NK-92 treated with Interleukin-12 subunit alpha and Interleukin-12 subunit beta, amount 100 ng/mL, for 24 hours (cell line): ENCODE measurements at places on chromosomes 11 and 22.

- no peak for DNase-seq
Measured at GRCh38 chr22:49772692-49773091, 55.0 kb downstream of the BRD1 start.

- no peak for DNase-seq
Measured at GRCh38 chr11:59678813-59679165, 10.0 kb upstream of the PATL1 start.

- DNase-seq = no peak
Measured at GRCh38 chr11:5231111-5231510, 3.2 kb downstream of the HBD start.

GRCh38 chr11:63829823-63830489, 9.0 kb upstream of the MARK2 start:
- no peak for DNase-seq

DNA sequence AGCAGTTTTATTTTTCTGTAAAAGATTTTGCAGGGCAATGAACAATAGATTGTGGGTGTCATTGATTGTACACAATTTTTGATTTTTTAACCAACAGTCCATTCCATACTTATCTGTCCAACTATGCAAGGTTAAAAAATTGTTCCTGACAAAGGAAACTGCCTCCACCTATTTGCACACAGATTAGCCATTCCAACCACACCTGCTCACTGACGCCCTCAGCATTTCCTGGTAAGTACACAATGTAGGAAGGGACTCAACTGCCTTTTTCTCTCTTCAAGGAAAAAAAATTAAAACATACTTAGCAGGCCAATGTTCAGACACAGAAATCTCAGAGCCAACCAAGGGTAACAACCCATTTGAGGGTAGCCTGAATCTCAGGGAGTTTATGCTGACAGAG, 4.3 kb upstream of the FUT4 start:
- no peak for DNase-seq

- DNase-seq = no peak
Measured at GRCh38 chr11:112812729-112813128, 148.5 kb upstream of the NCAM1 start.

DNA sequence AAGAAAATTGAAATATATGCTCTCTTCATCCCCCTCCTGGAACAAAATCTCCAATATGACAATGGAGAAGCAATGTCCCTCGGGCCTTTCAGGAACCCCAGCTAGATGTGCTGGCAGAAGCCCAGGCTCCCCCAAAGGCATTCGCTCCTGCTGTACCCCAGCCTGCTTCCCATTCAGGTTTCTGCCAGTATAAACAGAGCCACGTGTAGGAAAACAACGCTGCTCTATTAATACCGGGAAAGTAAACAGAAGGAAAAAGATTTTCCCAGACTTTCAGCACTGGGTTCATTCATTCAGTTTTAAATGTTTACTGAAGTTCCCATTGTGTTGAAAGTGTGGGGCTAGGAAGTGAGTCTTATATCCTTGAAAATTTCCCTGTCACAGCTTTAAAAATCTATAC, 147.1 kb downstream of the CADM1 start:
- no peak for DNase-seq

GRCh38 chr11:61921446-61921845, 4.1 kb upstream of the RAB3IL1 start:
- no peak for DNase-seq

GRCh38 chr11:73914284-73914683, 36.5 kb upstream of the DNAJB13 start:
- no peak for DNase-seq

GRCh38 chr11:12691473-12691872, 17.3 kb downstream of the TEAD1 start:
- DNase-seq = no peak

- no peak for DNase-seq
Measured at GRCh38 chr11:87139475-87139874, 101.7 kb downstream of the TMEM135 start.

DNA sequence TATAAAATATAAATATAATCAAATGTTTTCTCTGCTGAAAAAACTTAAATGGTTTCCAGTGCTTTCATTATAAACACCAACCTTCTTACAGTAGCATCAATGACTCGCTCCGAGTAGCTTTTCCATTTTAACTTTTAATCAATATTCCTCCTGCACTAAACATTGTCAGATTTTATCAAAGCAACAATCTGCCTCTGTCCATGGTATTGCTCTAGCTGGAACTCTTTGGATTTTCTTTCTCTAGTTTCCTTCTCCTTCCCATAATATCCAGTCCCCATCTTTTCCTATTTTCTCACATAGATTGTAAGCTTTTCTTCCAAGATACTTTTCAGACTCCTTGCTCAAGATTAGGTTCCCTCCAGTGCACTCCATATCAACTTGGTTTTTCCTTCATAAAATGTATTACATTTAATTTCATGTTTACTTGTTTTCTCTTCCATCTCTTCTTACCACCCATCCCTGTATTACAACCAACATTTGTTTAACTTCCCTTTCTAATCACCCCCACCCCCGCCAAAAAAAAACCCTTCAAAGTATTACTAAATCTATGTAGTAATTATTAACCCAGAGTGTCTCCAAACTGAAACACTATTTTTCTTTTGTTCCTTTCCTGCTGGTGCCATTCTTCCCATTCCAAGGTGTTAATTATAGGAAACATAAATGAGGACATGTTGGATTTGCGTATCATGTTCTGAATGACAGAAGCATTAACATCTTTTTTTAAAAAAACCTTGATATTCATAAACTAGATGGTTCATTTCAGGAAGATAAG, 716.5 kb downstream of the NELL1 start:
- DNase-seq = no peak

GRCh38 chr11:67120881-67121710, 2.0 kb downstream of the KDM2A start:
- no peak for DNase-seq

DNA sequence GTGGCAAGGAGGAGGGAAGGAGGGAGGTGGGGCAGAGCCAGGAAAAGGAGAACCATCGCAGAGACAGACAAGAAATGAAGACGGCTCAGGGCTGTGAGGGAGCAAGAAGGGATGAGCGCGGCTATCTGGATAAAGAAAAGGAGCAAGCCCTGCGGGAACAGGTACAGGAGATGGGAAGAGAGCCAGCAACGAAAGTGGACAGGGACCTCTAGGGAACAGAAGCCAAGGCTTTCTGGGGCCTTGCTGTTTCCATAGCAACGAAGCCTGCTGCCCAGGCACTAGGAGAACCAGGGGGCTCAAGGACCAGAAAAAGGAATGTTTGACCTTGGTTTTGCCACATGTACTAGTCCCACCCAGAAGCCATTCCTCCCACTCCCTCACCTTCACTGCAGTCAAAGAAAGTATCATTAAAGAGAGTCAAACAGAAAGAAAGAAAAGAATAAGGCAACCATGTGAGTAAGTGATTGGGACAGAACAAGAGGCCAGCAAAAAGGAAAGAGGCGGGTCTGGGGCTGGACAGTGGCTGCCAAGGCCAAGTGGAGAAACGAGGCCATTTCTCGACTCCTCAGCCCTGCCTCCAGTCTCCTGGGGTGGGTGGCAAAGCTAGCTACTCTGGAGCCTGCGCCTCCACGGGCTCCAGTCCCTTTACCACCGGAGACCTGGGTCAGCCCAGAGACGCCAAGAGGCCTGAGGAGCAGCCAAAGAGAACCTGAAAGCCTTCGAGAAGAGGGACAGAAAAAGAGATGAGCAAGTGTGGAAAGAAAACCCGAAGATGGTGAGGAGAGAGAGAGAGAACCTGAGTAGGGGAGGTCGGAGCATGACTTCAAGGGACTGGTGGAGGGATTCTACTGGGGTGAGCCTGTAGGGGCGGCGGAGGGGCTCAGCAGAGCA, 35.1 kb downstream of the NRXN2 start:
- no peak for DNase-seq

GRCh38 chr11:62687508-62688396, 1.6 kb downstream of the LRRN4CL start:
- DNase-seq = no peak

DNA sequence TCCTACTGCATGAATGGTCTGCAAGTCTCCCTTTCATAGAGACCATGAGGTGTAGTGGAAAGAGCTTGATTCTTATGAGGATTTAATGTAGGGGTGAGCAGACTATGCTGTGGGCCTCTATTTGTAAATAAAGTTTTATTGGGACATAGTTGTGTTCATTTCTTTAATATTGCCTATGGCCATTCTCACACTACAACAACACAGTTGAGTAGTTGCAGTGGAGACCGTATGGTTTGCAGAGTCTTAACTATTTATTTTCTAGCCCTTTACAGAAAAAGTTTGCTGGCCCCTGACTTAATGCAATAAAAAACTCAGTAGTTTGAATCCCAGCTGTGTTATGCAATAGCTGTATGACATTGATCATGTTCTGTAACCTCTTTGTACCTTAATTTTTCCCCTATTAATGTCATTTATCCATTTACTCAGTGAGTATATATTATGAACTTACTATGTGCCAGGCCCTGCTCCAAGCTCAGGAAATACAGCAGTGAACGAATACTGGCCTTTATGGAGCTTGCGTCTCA, 106.3 kb downstream of the ATXN10 start:
- no peak for DNase-seq

GRCh38 chr11:104329078-104329665, 165.2 kb upstream of the PDGFD start:
- DNase-seq = no peak

DNA sequence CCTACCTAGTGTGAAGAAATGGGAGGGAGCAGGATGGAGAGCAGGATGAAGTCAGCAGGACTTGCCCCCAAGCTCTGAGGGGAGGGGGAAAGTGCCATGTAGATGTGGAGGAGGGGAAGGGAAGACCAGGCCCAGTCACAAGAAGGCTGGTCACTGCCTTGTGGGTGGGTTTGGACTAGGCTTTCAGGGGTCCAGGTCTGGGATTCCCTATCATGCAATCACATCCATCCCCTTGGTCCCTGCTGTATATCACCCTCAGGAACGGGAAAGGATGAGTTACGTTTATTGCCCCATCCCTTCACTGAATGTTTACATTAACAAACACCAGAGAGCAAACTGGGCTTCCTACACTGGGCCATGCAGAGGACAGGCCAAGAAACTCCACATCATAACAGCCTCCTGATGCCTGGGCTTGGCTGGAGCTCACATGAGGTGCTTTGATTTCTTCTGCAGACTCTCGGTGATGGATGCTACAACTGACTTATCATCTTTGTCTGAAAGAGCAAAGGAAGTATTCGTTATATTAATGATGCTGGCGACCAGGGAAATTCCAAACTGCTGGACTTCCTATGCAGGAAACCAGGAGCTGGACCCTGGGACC, 5.6 kb downstream of the TMEM86A start:
- no peak for DNase-seq

GRCh38 chr11:66011239-66011784, 496 bp upstream of the CST6 start:
- DNase-seq = no peak

- no peak for DNase-seq
Measured at GRCh38 chr11:12540075-12540680, 134.0 kb upstream of the TEAD1 start.

DNA sequence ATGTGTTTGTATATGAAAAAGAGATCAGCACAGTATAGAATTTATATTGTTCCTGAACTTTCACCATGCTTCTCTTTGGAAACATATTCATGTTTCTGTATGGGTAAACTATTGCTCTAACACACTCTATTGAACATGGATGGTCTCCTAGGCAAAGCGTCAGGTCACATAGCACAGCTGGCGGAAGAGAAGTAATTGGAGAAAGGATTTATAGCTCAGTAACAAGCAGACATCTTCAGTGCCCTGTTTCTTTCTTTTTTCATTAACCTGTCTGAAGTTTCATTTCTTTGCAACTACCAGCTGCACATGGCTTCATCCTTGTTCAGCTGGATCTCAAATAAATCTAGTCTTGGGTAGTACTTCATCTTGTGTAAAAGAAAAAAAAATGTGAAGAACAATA, 84.4 kb upstream of the TRPC6 start:
- DNase-seq = no peak

- no peak for DNase-seq
Measured at GRCh38 chr11:133895551-133895950, 50.2 kb upstream of the SPATA19 start.

- DNase-seq = no peak
Measured at GRCh38 chr11:8757533-8757932, 74.9 kb downstream of the RPL27A start.

GRCh38 chr11:88604260-88604659, 266.7 kb upstream of the CTSC start:
- no peak for DNase-seq

DNA sequence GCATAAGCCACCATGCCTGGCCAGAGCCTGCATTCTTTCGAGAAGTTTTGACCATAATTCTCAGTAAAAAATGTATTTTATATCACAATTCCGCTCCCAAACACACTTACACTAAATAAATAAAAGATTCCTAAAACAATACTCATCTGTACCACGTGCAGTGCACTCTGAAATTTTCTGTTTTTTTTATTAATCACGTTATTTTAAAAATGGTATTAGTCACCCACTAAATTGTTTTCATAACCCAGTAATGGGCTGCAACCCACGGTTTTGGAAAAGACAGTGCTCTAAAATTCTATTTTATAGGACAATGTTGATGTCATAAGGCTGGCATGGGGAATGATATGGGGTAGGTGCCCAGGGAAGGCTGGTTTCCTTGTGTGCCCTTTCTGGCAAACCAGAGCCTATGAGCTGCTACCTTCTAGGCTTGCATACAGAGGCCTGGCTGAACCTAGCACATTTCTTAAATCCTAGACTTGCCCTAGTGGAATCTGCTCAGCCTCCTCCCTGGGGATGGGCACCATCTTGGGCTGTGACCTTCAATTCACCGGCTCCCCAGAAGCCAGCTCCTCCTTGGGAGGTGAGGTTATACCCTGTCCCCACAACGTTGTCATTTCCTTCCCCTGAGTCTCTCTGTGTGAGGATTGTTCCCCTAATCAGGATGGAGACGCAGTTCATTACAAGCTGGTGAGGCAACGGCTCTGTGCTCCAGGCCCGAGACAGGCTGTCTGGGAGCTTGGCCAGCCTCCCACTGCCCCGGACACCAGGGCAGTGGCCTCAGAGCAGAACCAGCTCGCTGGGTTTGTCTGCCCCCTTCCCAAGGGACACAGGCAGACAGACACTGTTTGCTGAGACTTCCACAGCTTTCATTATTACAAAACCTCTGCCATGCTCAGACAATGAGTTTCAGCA, 116.5 kb upstream of the NAV2 start:
- DNase-seq = no peak

- no peak for DNase-seq
Measured at GRCh38 chr11:110759972-110760381, 47.7 kb upstream of the ARHGAP20 start.

DNA sequence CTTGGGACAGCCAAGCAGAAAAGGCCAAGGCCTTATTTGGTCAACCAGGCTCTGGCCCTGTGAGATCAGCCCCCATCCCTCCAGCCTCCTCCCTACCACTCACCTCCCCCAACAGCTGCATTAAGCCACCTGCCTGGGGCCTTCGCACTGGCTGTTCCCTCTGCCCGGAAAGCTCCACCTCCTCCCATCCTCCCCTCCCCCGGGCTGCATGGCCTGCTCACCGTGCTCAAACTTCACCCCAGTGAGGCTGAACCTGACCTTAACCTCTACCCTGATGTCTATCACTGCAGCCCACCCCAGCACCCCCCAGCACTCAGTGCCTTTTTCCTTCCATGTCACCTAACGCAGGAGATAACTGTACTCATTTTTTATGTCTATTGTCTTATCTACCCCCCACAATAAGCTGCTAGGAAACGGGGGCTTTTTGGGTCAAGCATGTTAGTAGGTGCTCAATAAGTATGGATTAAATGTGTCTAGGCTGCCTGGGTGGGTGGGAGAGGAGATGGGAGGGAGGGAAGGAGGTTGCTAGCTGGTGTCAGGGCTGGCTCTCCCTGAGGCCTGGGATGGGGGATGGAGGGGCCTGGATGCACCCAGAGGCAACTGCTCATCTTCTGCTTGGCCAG, 912 bp downstream of the PTPRCAP start:
- DNase-seq = peak; percentile 73
